Muscle of leg (tissue), 16 donors: ENCODE measurements at places on chromosomes 12 and 14. TPM values are rescaled to one million over a fixed set of nuclear protein-coding genes. Genes with fewer than 3 reads are reported as not detected.

Gene NANOG
- total RNA-seq = 0.04 TPM

Gene RDH16
- total RNA-seq = 0.27 TPM

Gene RASSF9
- total RNA-seq = 2.3 TPM

Gene INHBE
- total RNA-seq = 1.8 TPM

Gene BMAL2
- 2.1 TPM for total RNA-seq

Gene KRT6C
- not detected for total RNA-seq

Gene PRPH
- 1.4 TPM for total RNA-seq

Gene RDH5
- total RNA-seq = 22.0 TPM

Gene KCNH3
- 1.1 TPM for total RNA-seq

Gene PELI2
- 4.7 TPM for total RNA-seq

Gene ITGB7
- total RNA-seq = 0.80 TPM

Gene MDM2
- 61.8 TPM for total RNA-seq

Gene KIF26A
- total RNA-seq = 7.4 TPM

Gene NTF3
- total RNA-seq = 2.2 TPM

Gene DACT1
- total RNA-seq = 26.6 TPM

Gene ADSS1
- 42.3 TPM for total RNA-seq

Gene TBX5
- 1.9 TPM for total RNA-seq

Gene RALGAPA1
- 46.0 TPM for total RNA-seq

Gene RD3L
- not detected for total RNA-seq

Gene ZBTB1
- total RNA-seq = 34.8 TPM

Gene FAIM2
- total RNA-seq = 3.6 TPM

Gene AQP2
- not detected for total RNA-seq

Gene SMAGP
- total RNA-seq = 3.4 TPM

Gene SERPINA9
- not detected for total RNA-seq

Gene SERPINA10
- not detected for total RNA-seq

Gene SERPINA12
- not detected for total RNA-seq

Gene SAMD15
- total RNA-seq = 0.44 TPM

Gene C3AR1
- 3.7 TPM for total RNA-seq

Gene DTX3
- 20.5 TPM for total RNA-seq

Gene DEGS2
- 0.35 TPM for total RNA-seq

Gene RFLNA
- 8.7 TPM for total RNA-seq

Gene TSPAN11
- total RNA-seq = 9.1 TPM

Gene RBMS2
- 19.6 TPM for total RNA-seq

Gene CLEC2D
- total RNA-seq = 8.5 TPM

Gene INTS13
- total RNA-seq = 22.4 TPM

Gene ASCL1
- total RNA-seq = 0.04 TPM

Gene SLC10A1
- total RNA-seq = not detected

Gene TMTC1
- total RNA-seq = 34.7 TPM

Gene HOTAIR
- total RNA-seq = 1.8 TPM

Gene VRTN
- not detected for total RNA-seq

Gene SDR9C7
- 0.22 TPM for total RNA-seq
